SW 1271 (cell line): ENCODE measurements at places on chromosomes 12 and 14.

DNA sequence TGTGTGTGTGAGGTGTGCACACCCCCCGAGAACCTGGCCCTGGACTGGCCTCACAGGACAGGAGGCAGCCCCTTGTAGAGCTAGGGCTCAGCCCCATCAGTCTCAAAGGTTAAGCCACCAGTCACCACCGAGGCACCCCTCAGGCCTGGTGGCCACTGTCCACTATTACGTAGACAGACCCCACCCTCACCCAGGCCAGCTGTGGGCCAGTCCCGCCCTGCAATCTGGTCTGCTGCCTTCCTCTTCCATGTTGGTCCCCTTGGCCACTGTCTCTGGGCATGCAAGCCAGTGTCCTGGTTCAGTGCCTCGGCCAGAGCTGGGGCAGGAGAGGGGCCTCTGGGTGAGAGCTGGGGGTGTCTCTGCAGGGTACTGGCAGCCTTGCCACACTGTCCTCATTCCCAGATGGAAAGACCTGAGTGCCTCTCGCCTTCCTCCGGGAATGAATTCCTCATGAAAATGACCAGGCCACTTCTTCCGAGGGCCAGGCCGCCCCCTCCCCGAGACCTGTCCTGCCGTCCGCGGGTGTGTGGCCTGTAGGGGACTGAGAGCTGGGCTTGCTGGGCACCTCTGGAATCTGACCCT, 897 bp upstream of the TEX22 start:
- no peak for DNase-seq

- no peak for DNase-seq
Observed at GRCh38 chr14:63689132-63689531, 38.7 kb downstream of the SGPP1 start.

DNA sequence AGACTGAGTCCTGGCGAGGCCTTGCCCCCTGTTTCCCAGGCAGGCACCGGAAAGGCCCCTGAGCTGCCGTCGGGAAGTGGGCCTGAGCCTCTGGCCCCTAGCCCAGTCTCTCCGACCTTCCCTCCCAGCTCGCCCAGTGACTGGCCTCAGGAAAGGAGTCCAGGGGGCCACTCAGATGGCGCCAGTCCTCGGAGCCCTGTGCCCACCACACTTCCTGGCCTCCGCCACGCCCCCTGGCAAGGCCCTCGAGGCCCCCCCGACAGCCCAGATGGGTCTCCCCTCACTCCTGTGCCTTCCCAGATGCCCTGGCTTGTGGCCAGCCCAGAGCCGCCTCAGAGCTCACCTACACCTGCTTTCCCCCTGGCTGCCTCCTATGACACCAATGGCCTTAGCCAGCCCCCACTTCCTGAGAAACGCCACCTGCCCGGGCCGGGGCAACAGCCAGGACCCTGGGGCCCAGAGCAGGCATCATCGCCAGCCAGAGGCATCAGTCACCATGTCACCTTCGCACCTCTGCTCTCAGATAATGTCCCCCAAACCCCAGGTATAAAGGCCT, 10.9 kb downstream of the TNS2 start:
- no peak for DNase-seq

GRCh38 chr14:28142400-28143015, 624.1 kb upstream of the FOXG1 start:
- peak; percentile 13 for DNase-seq

DNA sequence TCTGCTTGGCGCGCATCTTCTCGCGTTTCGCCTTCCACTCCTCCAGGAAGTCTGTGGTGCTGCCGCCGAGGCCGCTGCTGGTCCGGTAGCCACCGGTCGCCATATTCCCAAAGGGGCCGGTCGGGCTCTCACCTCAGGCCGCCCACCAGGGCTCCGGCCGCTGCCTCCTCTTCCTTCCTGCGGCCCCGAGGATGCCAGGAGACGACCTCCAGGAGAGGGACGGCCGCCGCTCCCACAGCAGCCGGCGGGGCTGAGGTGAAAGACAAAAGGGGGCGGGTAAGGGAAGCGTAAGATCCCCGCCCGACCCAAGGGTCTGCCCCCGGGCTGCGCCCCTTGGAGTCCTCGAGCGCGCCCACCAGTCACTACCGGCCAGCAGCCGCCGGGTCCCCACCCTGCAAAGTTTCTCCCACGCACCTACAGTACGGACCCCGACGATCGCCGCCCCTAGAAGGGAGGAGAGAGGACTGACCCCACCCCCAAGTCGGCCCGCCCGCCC, 574 bp downstream of the PAWR start:
- DNase-seq = peak; percentile 58
